AG08395 (cell line): ENCODE measurements at places on chromosomes 2 and 18.

GRCh38 chr2:170214309-170214948, 36.5 kb downstream of the MYO3B start:
- DNase-seq, result no peak

GRCh38 chr2:150204451-150204850, 283.0 kb downstream of the RND3 start:
- peak; percentile 39 for DNase-seq

- peak; percentile 67 for DNase-seq
Observed at GRCh38 chr18:36572135-36572856, 256.5 kb downstream of the TPGS2 start.

GRCh38 chr2:141611176-141611571, 519.6 kb downstream of the LRP1B start:
- DNase-seq, result no peak

DNA sequence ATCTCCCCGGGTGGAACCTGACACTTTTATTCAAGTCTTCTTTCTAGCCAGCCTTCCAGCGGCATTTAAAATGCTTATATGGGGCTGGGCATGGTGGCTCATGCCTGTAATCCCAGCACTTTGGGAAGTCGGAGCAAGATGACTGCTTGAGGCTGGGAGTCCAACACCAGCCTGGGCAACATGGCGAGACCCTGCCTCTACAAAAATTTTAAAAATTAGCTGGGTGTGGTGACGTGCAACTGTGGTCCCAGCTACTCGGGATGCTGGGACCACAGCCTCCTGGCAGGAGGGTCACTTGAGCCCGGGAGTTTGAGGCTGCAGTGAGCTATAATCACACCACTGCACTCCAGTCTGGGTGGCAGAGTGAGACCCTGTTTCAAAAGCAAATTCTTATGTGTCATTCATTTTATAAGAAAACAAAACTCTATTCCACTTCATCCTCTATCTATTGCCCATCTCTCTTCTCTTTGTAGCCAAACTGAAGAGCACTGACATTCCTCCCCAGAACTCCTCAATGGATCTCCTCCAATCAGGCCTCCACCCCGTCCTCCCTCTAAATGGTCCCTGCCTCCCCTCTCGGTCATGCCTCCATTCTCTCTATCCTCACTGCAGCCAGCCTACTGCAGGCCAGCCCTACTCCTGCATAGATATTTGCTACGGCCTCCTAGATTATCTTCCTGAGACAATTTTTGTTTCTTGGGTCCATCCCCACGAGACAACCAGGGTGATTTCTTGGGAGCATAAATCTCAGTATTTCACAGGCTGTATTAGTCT, 18.0 kb upstream of the RHOB start:
- DNase-seq, result no peak

DNA sequence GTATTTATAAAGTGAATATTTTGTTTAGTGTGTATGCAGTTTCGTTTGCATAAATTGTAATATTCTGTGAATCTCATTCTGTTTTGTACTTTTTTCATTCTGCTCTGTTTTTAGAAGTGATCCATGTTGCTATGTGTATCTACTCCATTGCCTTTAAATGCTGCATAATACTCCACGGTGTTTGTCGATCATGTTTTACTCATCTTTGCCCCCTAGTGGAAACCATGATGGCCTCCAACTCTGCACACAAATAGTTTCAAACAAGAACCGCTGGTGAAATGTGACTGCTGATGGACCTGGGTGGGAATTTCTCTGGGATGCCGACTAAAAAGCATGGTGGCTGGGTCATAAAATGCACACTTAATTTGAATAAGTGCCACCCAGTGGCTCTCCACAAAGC, 32.0 kb upstream of the SKOR2 start:
- DNase-seq, result peak; percentile 22

DNA sequence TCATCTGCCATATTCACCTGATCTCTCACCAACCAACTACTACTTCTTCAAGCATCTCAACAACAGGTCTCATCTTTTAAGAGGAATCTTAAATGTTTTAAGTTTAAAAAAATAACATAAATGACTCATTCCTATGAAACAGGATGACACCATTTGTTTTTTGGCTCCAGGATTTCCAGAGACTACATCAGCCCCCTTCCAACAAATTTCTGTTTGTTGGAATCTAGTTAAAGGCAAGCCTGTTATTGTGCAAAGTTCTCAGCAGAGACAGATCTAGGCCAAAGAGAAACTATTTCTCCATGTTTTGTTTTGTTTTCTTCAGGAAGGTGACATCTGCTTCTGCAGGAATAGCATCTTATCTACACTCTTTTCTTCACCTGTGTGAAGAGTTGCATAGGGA, 204.8 kb upstream of the SH3BP4 start:
- DNase-seq, result no peak

DNA sequence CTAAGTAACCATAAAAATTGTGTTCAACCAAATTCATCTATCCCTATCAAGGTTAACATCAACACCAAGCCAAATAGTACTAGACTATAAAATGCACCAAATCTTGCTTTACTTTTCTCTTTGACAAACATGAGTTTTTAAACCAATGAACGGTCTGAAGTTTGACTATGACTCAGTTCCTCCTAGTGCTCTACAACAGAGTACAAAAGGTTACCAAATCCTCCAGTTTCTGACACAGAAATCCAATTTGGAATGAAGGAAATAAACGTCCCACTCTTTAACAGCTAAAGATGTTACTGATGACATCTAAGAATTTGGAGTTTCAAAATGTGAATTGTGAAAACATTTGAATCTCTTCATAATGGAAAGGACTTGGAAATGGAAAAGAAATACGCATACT, 11.8 kb upstream of the ACVR1 start:
- no peak for DNase-seq

DNA sequence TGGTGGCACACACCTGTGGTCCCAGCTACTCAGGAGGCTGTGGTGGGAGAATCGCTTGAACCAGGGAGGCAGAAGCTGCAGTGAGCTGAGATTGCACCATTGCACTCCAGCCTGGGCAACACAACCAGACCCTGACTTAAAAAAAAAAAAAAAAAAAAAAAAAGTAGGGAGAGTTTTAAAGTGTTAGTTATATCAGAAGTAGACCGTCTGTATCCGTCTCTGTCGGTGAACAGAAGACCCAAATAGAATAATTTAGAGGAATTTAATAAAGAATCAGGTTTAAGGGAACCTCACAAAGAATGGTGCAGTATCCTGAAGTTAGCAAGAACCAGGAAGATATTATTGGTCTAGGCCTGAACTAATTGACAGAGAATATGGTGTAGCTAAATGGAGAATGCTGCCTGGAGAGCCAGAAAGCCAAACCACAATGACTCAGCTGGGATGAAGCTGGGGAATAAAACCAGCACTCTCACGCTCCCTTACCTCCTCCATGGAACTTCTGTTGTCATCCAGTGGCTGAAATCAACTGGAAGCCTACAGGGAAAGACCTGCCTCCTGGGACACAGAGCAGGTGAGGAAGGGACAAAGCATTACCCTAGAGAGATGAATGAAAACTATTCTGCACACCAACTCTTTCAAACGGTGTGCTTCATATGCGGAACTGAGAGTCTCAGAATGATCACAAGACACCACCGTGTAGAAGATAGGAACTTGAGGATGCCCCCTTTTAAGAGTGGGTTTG, 39.1 kb upstream of the PLEKHM3 start:
- DNase-seq, result peak; percentile 92

GRCh38 chr2:44531289-44531688, 169.5 kb downstream of the CAMKMT start:
- no peak for DNase-seq

DNA sequence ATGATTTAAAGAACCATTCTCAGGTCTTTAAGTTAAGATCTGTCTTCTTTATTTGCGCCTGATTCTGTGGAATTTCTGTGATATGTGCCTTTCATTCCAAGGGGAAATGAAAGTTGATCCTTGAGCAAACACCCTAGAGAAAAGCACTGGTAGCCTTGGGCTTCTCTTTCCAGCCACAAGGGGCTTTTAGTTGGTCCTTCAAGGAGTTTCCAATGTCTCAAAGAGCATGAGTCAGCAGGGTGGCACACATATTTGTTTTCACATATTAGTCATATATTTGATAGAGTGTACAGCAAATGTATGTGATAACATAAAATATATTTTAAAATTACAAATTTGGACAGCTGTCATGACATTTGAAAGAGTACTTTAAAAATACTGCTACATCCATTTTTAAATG, 339.5 kb downstream of the TXNL1 start:
- DNase-seq, result peak; percentile 15

GRCh38 chr2:217444932-217445331, 557.9 kb downstream of the TNS1 start:
- no peak for DNase-seq

- DNase-seq, result no peak
Observed at GRCh38 chr18:75173125-75173432, 35.9 kb downstream of the PTGR3 start.

DNA sequence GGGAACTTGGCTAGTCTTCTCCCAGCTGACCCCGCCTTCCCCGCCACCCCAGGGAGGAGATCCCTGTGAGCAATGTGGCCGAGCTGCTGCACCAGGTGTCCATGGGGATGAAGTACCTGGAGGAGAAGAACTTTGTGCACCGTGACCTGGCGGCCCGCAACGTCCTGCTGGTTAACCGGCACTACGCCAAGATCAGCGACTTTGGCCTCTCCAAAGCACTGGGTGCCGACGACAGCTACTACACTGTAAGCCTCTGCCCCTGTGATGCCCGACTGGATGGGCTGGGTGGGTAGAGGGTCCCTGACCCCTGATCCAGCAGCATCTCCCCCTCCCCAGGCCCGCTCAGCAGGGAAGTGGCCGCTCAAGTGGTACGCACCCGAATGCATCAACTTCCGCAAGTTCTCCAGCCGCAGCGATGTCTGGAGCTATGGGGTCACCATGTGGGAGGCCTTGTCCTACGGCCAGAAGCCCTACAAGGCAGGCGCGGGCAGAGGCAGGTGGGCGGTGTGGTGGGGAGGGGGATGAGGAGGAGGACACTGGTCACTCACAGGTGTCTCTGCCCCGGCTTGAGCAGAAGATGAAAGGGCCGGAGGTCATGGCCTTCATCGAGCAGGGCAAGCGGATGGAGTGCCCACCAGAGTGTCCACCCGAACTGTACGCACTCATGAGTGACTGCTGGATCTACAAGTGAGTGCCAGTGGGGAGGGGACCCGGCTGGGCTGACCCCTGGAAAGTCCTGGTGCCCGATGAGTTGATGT, 24.2 kb downstream of the ZAP70 start:
- DNase-seq, result no peak

GRCh38 chr2:184923751-184924150, 325.4 kb downstream of the ZNF804A start:
- DNase-seq, result no peak

GRCh38 chr18:48007955-48008701, 77.7 kb upstream of the SMAD2 start:
- DNase-seq, result peak; percentile 61

DNA sequence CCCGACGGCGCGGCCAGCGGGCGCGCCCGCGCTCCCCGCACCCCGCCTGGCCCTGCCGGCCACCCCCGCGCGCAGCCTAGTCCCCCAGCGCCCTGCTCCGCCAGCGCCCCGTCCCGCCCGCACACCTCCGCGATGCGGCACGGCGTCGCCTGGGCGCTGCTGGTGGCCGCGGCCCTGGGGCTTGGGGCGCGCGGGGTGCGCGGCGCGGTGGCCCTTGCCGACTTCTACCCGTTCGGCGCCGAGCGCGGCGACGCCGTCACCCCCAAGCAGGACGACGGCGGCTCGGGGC, 232 bp downstream of the SNED1 start:
- DNase-seq, result no peak

- DNase-seq, result no peak
Observed at GRCh38 chr2:149161481-149162225, 123.2 kb downstream of the LYPD6B start.

- no peak for DNase-seq
Observed at GRCh38 chr2:112087346-112088020, 32.4 kb downstream of the TMEM87B start.
